Activated CD8-positive, alpha-beta memory T cell treated with anti-CD3 and anti-CD28 coated beads for 4 hours (primary cell): ENCODE measurements at places on chromosomes 11 and 22.

DNA sequence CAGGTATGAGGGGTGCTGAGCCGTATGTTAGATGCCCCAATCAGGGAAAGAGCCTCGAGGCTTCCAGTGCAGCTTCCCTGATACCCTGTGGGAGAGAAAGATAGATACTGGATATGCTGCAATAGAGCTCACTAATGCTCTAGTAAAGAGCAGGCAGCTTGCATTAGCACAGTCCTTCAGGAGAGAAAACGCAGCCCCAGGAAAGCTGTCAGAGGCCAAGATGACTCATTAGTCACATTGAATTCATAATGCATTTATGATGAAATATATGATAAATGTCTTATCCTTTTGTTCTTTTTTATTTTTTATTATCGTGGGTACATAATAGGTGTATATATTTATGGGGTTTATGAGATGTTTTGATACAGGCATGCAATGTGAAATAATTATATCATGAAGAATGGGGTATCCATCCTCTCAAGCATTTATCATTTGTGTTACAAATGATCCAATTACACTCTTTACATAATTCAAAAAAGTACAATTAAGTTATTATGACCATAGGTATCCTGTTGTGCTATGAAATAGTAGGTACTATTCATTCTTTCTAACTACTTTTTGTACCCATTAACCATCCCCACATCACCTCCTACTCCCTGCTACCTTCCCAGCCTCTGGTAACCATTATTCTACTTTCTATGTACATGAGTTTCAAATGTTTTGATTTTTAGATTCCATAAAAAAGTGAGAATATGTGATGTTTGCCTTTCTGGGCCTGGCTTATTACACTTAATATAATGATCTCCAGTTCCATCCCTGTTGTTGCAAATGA lies 94.5 kb upstream of the TOP3B start:
- no peak for DNase-seq

DNA sequence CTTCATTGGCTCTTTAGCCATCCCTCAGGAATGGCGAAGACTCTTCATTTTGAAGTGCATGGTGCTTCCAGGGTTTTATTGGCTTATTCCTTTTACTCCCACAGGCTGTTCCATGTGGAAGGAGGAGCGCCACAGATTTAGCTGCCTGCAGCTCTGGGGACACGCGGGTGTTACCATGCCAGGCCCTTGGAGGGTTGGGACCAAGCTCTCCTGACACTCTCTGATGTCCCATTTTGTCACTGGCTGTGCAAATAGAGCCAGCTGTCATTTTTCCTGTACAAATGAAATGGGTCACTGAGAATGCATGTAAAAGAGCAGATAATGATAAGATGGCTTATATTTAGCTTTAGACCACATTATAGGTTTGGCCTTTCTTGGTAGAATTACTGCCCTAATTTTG lies 9.2 kb downstream of the THYN1 start:
- DNase-seq = no peak

- DNase-seq = no peak
Measured at GRCh38 chr11:120759046-120759445, 247.5 kb downstream of the GRIK4 start.

- no peak for DNase-seq
Measured at GRCh38 chr22:39496131-39496838, 5.8 kb upstream of the MIEF1 start.

DNA sequence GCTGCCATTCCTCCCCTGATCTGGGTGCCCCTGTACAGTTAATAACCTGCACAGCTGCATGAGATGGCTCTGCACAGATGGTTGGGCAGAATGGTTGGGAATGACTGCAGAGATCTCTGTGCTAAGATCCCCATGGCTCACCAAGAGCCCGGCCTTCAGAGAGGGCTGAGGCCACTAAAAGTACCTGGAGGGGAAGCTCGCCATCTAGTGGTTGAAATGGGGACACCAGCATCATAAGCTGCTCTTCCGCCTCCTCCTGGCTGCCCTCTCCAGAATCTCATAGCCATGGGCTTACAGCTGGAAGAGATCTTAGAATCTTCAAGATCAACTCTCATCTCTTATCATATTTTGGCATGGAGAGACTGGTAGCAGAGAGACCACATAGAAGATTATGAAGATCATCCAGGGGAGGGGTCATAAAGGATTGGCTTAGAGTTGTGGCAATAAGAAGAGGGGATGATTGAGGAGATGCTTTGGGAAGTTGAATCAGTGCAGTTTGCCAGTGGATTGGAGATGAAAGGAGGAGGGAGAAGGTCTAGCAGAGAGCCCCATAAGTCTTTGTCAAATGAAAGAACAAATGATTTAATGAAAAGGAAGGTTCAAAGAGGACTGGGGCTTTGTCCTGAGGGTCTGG lies 22.0 kb upstream of the TLCD5 start:
- peak; percentile 11 for DNase-seq

DNA sequence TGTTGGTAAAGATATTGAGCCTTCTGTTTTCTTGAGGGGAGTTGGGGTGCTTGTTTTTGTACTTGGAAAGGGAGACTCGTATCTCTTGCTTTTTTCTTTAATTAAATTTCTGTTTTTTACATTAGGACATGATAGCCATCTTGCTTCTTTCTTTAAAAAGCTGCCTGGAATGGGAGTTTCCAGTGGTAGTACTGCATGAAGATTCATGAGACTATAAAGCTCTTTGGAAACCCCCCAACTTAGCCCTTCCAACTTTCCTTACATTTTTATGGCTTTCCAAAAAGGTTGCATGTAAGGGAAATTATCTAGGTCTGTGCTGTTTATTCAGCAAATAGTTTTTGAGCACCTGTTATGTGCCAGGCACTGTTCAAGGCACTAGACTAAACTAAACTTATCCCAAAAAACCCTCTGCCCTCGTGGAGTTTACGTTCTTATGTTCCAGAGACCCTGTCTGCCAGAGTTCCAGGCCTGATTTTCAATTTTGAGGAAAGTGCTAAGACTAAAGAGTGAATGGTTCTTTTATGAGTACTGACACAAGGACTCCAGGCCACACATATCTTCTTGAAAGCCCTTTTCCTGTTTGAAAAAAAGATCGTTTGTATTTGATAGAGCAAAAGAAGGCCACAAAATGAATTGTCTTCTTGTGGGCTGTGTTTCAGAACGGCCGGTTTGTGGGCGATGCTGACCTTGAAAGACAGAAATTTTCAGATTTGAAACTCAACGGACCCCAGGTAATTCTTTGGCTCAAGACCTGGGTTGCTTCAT lies 31.9 kb downstream of the CTNND1 start:
- DNase-seq = no peak

- no peak for DNase-seq
Measured at GRCh38 chr22:40855071-40855978, 1.1 kb downstream of the ST13 start.

- no peak for DNase-seq
Measured at GRCh38 chr11:110162216-110162615, 69.0 kb downstream of the ZC3H12C start.

- DNase-seq = no peak
Measured at GRCh38 chr22:39913886-39914285, 13.0 kb downstream of the GRAP2 start.

GRCh38 chr11:123690485-123690884 lies 36.1 kb upstream of the SCN3B start:
- DNase-seq = no peak

- DNase-seq = no peak
Measured at GRCh38 chr22:23752750-23753149, 1.5 kb downstream of the VPREB3 start.

DNA sequence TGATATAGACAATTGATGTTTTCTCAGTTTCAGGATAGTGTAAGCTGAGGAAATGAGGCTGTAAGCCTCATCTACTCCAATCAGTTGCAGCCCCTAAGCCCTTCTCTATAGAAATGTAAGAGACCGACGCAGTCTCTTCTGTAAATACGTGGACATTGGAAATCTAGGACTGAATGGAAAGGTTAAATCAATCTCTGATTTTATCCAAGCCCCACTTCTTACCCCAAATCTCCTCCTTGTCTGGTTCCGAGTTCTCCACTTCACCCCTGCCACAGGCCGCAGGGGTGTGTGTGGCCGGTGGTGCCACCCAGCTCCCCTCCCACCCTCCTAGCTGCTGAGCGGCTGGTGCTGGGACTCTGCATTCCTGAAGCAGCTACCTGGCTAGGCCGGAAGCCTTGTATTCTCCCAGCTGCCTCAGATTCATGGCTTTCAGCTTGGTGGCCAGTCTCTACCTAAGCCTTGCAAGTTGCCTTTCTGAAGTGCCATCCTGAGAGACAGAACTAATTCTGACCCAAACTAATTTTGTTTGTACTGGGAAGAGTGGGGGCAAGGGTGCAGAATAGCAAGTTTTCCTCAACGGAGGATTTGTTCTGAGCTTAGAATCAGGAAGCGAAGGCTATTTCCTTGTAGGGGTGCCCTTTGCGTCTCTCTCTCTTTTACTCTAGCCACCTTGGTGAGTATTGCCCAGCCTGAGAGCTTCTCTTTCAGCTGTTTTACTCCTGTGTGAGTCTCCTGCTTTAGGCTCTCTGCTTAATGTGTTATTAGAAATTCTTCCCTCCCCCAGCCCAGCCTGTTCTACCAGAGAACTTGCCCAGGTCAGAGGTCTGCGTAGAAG lies 749 bp downstream of the VWA5A start:
- no peak for DNase-seq

- no peak for DNase-seq
Measured at GRCh38 chr11:7576726-7577290, 63.0 kb downstream of the PPFIBP2 start.

DNA sequence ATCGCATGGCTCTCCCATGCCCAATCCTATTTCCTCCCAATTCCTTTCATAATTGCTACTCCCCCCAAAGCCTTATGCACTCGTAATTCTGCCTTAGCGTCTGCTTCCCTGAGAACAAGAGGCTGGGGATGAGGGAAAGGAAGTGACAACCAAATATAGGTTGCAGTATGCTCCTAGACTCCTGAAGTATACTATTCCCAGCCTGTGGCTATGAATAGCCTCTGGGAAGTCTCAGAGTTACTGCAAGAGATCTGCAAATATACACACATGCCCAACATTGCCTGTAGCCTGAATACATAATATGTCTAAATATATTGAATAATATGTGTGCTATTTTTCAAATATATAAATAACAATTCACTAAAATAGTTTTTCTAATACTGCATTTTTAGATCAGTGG lies 96.1 kb upstream of the CD44 start:
- DNase-seq = no peak

GRCh38 chr11:82906236-82906635 lies 4.7 kb downstream of the DDIAS start:
- DNase-seq = no peak

- DNase-seq = no peak
Measured at GRCh38 chr22:26707090-26707489, 49.7 kb downstream of the MIAT start.

GRCh38 chr11:2443881-2444820 lies at the start of gene TRPM5:
Gene TRPM5, minus strand, starts transcription at chr11:2444514. Its CDS starts 21,478 bp downstream, at chr11:2423036.
- peak; percentile 64 for DNase-seq

DNA sequence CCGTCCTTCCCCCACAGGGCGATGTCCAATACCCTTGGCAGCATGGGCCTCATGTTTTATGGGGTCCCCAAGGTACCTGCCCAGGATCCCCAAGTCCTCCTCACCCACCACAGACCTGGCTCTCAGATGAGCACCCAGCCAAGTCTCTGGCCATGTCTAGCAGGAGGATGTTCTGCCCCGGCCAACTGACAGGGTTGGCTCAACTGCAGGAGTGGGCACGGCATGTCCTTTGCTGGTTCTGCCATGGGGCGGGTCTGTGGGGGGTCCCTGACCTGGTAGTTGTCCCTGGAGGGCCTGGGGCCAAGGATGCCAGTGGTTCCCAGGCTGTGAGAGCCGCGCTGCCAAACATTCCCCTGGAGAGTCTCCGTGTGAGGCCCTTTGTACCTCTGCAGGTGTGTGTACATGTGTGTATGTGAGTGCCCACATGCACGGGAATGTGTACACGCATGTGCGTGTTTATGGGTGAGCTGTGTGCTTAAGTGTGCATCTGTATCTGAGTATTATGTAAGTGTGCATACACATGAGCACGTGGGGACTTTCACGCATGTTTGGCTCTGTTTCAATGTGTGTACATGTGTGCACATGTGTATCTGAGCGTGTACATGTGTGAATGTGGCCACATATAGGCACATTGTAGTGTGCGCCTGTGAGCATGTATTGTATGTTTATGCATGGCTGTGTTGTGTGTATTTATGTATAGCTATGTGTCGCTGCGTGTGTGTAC lies 85.5 kb downstream of the KCNQ1 start:
- DNase-seq = no peak

DNA sequence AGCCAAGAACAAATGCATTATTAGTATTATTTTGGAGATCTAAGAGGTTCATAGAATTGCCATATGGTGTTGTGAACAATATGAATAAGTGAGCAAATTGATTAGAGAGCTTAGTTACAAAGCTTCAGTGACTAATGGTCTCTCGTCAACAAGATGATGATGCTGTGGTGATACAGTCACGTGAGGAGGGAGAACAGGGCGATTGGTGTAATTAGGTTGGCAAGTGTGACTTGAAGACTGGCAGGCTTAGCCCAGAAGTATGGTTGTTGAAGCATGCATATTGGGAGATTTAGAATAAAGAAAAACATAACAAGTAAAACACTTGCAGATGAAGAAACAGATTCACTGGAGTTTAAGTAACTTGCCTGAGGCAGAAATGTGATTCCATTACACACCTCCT lies 100.6 kb upstream of the SORL1-AS1 start:
- no peak for DNase-seq

DNA sequence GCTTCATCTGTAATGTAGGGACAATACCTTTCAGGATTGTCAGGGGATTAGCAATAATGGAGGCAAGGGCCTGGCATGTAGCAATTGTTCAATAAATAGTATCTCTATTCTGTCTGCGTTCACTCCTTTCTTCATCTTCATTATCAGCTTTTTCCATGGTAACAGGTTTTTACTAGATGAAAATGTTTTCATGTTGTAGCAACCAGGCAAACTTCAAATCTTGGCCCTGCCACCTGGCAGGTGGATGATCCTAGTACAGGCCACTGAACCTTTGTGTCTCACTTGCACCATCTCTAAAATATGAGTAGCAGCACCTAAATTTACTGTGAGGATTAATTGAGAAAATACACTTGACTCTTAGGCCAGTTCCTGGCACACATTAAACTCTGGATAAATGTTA lies 83.4 kb downstream of the SWAP70 start:
- DNase-seq = no peak

DNA sequence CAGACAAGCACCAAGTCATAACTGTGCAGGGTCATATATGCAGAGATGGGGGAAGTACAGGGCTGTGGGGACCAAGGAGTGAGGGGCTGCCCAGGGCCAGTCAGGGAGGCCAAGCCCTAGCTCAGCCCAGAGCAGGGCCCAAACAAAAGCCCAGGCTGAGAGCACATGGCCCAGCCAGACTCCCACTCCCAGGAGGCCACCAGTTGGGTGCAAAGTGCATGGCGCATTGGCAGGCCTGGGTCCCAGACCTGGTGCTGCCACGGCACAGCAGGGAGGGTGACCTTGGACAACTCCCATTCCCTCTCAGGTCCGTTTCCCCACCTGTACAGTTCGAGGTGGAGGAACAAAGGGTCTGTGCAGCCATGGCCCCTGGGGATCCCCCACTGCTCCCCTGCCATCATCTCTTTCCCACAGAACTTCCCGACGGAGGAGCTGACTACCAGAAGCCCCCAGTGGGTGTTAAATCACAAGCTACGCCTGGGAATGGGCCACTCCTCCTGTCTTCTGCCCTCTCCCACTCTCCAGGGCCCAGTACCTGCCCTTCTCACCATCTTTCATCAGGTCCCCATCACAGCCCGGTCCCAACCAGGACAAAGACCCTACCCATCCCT lies 608 bp downstream of the NIPSNAP1 start:
- no peak for DNase-seq
